ENCODE measurements at places on chromosomes 1 and 21.

GRCh38 chr1:95951371-95952102 lies 717.5 kb downstream of the RWDD3 start:
- no peak for DNase-seq

DNA sequence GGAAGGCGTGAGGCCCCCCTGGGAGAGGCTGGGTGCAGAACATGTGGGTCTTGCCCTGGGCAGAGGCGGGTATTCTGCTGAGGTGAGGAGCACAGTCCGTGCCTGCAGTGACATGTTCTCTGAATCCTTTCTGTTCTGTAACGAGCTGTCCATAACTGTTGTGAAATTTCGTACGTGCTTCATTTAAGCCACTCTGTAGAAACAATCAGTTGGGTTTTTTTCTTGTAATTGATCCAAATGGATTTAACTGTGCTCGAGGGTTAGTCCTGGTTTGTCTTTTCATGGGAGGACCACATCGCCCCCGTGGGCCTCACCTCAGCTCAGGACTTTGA lies 45.4 kb upstream of the DIP2A start:
- DNase-seq, result no peak

DNA sequence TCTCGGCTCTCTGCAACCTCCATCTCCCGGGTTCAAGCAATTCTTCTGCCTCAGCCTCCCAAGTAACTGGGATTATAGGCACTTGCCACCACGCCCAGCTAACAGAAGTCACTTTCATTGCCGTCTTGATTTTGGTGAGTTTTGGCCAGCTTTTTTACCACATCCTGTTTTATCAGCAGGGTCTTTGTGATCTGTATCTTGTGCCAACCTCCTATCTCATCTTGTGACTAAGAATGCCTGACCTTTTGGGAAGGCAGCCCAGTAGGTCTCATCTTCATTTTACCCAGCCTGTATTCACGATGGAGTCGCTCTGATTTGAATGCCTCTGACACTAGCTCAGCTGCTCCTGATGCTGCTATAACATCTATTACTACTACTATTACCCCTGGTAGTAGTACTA lies 46.8 kb upstream of the BARHL2 start:
- DNase-seq, result no peak

DNA sequence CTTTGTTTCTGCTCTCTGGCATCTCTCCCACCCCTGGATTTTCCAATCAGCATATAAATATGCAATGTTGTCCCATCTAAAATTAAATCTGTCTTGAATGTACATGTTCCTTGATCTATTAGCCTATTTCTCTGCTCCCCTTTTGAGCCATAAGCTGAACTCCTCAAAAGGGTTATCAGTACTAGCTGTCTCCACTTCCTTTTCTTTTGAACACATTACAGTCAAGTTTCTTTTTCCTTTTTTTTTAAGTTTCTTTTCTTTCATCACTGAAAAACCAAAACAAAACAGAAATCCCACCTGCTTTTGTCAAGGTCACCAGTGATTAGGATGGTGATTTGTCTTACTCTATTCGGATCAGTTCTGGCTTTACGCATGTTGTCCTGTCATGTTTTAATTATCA lies 29.3 kb downstream of the XCL2 start:
- no peak for DNase-seq

DNA sequence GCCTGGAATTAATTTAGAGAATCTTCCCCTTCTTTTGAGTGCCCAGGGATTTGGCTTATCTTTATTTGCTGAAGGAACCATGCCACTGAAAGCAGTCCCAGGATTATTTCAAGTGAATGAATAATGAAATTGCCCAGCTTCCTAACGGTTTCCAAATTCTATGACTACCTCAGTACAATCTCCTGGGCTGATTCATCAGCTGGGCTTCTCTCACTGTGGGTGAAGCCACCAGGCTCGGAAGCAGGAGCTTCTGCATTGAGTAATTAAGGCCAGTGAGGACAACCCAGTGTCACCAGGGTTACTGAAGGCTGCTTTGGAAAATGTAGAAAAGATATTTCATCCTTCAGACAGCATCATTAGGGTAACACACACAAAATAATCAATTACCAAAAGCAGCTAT lies 169.8 kb downstream of the DAB1 start:
- DNase-seq, result no peak

DNA sequence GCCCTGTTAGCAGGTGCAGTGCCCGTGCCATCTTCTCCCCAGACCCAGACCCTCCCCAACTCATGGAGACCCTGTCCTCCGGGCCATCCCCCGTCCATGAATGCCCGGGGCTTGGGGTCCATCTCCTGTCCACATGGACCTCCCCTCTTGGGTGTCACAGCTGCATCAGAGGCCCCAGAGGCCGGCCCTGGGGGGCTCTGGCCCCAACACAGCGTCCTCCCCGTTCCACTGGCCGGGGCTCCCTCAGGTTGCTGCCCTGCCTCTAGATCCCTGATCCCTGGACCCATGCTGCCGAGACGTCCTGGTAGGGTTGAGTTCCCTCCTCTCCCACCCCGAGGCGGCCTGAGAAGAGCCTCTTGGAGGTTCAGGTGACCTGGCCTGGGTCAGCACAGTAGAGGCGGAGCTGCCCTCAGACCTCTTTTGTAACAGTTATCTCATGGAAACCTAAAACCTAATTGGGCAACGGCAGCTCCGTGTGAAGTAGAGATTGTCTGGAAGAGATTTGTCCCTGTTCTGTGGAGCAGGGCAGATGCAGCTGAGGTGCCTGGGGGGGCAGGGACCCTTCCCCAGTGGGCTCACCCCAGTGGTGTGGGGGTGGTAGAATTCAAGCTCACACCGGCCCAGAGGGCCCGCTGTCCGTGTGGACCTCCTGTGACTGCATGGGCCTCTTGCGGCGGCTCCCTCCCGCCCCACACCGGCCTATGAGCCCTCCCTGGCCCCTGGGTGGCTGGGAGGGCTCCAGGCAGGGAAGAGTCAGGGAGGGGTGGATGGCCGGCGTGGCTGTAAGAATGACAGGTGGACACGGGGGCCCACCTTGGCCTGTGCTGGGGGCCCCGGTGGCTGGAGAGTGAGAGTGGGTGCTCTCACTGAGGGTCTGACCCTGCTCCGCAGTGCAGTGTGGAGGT lies 56.1 kb downstream of the SKI start:
- DNase-seq, result no peak
